ENCODE measurements at places on chromosomes 13 and 19.

DNA sequence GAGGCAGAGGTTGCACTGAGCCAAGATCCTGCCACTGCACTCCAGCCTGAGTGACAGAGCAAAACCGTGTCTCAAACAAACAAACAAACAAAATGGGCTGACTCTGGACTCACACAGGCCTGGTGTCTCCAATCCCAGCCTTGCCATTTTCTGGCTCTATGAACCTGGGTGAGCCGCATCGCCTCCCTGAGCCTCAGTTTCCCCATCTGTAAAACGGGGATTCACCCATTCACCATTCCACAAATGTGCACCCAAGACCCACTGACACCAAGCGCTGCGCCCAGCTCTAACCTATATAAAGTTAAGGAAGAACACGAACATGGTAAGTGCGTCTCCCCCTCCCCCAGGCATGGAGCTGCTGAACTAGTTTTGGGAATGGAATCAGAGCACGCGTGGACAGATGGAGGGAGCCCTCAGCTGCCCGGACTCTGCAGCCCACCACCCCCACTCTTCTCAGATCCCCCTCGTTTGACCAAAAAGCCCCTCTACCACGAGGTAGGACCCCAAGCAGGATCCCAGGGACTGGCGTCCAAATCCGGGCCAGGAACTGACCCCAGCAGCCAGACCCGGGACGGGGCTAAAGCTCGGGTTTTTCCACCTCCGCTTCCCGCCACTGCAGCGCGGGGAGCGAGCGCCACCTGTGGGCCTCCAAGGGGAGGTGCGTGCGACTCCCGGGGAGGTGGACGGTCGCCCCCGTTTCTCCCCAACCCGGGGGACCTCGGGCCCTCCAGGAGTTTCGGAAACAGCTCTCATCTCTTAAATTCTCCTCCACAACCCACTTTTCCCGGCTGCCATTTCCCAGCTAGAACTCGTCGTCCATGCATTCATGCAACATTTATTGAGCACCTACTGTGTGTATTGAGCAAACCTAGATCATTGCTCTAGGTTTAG is 33.0 kb upstream of the ADGRE5 start:
- DNase-seq = peak; percentile 31

DNA sequence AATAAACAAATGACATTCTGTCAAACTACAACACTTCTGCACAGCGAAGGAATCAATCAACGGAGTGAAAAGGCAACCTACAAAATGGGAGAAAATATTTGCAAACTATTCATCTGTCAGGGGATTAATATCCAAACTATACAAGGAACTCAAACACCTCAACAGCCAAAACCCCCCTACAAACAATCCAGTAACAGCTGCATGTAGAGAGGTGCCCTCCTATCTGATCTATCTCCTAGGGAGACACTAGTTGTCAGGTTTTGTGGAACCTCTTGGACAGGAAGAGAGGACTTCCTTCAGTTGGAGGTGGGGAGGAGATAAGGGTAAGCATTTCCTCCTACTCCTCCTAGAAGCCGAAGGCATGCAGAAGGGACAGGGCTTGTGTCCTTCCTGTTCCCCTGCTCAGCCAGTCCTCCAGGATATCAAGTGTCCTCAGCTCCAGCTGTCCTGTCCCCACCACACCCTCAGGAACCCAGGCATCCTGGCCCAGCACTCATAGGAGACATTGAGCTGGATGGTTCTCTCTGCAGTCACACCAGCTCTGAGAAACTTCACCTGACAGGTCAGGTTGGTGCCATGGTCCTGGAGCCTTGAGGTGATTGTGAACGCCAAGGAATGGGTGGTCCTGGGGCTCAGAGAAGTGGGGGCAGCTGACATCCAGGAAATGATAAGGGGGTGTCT is 9.8 kb upstream of the SIGLEC8 start:
- DNase-seq = no peak

DNA sequence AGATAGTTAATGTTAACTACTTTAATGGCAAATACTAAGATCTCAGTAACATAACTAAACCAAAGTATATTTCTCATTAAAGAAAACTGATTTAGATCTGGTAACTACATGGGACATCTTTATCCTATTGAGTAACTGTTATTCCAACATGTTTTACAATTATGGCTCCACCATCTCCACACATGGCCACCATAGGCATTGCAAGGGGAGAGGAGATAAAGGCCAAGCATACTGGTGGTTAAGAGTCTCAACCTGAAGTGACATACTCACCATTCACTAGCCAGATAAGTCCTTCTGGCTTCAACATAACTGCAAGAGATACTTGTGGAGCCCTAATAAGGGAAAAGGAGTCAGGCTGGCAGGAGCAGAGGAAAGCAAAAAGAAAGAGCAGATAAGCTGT is 1586.4 kb upstream of the SPRY2 start:
- no peak for DNase-seq

DNA sequence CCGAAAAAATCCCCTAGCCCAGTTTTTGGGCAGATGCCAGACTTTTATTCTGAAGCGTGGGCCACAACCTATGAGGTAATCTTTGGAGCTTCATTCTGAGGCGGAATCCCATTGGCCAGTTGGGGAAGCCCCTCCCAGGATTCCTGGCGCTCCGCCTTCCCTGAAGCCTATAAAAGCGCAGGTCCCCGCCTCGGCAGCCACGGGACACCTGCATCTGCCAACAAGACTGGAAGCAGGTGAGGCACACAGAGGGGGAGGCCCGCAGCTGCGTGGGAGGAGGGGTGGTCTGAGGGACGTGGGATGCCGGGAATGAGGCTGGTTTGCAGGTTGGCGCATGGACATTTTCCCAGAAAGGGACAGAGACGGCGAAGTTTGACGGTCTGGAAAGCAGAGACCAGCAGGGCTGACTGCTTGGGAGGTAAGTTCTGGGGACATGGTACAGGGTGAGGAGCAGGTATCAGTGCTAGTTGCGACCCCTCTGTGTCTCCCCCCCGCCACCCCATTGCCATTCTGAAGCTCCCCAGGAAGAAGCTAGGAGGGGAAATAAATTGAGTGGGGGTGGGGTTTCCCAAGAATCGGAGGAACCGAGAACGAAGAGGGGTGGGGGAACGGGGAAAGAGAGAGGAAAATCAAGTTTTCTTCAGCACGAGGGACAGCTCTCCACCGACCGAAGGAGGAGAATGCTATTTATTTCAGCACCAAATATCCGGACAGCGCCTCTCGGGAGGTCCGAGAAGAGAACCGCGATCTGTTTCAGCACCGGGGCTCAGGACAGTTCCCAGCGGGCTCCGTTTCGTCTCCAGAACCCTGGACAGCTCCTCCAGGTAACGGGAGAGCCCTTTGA is 22.4 kb upstream of the FEM1A start:
- peak; percentile 76 for DNase-seq

- DNase-seq = no peak
Observed at GRCh38 chr13:42367831-42368230, 95.9 kb downstream of the AKAP11 start.

GRCh38 chr13:78659732-78660494 is 958 bp upstream of the OBI1 start:
- DNase-seq = no peak

- DNase-seq = no peak
Observed at GRCh38 chr13:90882551-90882950, 464.9 kb upstream of the MIR17HG start.

DNA sequence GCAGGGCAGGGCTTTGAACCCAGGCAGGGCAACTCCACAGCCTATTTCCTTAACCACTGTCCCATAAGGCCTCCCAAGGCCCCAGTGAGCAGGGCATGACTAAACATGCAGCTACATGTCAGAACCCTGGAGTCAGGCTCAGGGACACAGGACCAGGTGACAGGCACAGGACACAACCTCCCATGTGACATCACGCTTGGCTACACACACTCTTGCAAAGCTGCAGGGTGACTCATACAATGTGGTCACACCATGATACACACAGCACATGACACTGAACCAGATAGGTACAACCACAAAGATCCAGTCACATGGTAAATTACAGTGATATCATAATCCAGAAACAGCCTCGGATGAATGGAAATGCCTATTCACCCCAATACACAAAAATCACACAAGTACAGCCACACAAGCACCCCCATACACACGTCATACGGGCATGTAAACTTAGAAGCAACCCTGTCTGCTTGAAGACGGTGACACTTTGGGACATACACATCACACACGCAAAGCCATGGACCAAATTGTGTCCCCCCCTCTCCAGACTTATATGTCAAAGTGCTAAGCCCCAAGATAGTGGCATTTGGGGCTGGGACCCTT is 14.5 kb downstream of the KLK4 start:
- no peak for DNase-seq

GRCh38 chr13:27302643-27303262 is 32.1 kb downstream of the RASL11A start:
- DNase-seq = no peak

GRCh38 chr19:16359074-16359473 is 34.4 kb downstream of the KLF2 start:
- no peak for DNase-seq

DNA sequence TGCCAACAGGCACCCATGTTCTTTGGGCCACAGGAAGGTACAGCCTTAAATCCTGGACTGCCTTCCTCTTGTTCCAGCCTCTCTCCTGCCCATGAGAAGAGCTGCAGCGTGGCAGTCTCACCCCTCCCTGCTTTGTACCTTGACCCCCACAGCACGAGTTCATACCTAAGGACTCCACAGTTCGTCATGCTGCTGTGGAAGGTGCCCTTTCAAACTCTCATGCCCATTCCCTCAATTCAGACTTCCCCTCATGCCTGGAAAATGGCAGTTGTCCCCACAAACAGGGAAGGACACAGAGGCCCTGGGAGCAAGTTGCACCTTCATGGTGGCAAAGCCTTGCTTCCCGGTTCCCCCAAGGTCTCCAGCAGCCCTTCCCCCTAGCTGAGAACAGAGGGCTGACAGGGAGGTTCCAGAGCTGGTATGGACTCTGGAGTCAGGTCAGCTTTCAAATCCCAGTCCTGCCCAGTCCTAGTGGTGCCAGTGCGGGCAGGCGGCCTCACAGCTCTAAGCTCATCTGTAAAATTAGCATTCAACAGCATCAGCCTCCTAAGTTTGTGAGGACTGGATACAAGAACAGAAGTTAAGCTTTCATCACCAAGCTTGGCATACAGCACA is 8.6 kb downstream of the GSK3A start:
- DNase-seq = no peak

DNA sequence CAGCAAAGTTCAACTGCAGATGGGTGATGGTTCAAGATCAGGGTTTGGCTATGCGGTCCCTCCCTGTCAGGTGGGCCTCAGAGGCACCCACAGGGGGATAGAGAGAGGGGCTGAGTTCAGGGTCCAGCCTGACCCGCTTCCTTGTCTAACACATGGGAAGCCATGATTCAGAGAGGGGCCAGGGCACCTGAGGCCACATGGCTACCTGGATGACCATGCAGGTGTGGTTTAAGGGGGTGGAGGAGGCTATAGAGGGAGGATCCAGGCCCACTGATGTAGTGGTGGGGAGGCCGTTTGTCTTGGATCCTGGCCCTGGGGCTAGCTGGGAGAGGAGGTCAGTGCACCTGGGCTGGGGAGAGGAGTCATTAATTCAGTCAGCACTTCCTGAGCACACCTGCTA is 56.7 kb downstream of the ZNF536 start:
- DNase-seq = no peak

- no peak for DNase-seq
Observed at GRCh38 chr19:10831987-10832938, 3.7 kb downstream of the TMED1 start.

- DNase-seq = peak; percentile 99
Observed at GRCh38 chr19:56140583-56141416, at the start of gene ZNF444. ZNF444 (plus strand) TSS chr19:56141287; CDS start chr19:56146912, 5,625 bp downstream.

- DNase-seq = no peak
Observed at GRCh38 chr19:16330806-16331690, 6.4 kb downstream of the KLF2 start.

- no peak for DNase-seq
Observed at GRCh38 chr13:99639126-99639525, 137.9 kb downstream of the TM9SF2 start.

GRCh38 chr19:13640611-13641010 is 123.7 kb upstream of the MRI1 start:
- DNase-seq = no peak

DNA sequence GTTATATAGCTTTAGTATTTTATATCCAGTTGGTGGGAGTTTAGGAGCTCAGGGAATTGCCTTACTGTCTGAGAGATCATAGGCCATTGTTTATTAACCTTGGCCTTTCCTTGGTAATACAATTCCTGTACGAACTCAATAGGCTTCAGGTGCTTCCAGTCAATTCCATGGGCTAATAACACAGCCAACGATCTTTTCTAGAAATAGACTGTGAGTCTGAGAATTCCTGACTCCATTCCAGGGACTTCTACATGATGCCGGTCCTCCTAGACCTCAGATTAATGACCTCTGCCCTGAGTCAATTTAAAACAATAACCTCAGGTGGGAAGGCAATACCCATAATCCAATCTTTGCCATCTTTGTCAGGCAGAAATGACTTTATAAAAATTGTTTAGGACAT is 39.6 kb upstream of the KLF12 start:
- DNase-seq = no peak

DNA sequence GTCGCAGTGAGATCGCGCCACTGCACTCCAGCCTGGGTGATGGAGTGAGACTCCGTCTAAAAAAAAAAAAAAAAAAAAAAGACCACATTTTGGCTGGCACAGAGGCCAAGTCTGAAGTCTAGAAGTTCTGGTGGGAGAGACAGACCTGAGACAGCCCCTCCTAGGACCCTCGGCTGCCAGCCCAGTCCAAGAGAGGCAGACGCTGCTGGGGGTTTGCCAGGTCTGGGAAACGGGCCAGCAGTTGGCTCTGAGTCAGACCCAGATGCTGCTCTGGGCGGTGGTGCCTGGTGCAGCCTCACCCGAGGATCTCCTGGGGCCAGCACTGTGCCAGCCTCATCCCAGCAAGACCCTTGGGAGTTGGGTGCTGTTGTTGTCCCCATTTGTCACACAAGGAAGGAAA is 5.8 kb downstream of the FCHO1 start:
- DNase-seq = peak; percentile 49

DNA sequence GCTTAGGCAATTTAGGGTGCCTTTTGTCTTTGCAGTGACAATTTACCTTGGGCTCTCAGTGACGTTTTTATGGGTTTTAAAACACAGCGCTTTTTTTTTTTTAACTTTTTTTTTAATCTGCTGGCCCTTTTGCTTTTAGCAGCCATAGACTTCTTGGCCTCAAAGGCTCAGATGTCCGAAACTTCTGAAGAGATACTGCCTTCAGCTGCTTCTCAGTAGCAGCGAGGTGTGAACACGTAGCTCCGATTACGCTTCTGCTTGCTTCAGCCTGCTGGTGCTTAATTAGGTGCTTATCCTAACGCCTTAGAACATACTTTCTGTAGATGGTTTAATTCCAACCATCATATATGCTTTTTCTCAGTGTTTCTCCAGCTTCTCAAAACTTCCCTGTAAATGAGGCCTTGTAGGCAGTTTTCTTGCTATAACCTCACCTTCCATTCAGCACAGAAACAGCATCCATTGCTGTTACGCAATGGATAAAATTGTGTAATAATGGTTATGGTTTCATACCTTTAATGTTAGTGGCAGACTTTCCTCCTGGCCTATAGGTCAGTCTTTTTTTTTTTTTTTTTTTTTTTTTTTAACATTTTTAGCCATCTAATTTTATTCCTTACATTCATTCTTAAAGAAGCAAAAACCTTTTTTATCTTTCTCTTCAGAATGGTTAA is 723.9 kb downstream of the GPC5 start:
- DNase-seq = no peak

- DNase-seq = no peak
Observed at GRCh38 chr13:111555268-111555808, 234.9 kb downstream of the TEX29 start.

- no peak for DNase-seq
Observed at GRCh38 chr13:80161219-80161618, 179.7 kb downstream of the SPRY2 start.

- peak; percentile 60 for DNase-seq
Observed at GRCh38 chr19:33396701-33397535, 23.4 kb downstream of the CEBPG start.
